ENCODE measurements at places on chromosomes 1 and 21.

- no peak for DNase-seq
Measured at GRCh38 chr1:229025576-229025975, 245.3 kb upstream of the RAB4A start.

- DNase-seq = no peak
Measured at GRCh38 chr1:205310976-205311704, 10.4 kb downstream of the NUAK2 start.

DNA sequence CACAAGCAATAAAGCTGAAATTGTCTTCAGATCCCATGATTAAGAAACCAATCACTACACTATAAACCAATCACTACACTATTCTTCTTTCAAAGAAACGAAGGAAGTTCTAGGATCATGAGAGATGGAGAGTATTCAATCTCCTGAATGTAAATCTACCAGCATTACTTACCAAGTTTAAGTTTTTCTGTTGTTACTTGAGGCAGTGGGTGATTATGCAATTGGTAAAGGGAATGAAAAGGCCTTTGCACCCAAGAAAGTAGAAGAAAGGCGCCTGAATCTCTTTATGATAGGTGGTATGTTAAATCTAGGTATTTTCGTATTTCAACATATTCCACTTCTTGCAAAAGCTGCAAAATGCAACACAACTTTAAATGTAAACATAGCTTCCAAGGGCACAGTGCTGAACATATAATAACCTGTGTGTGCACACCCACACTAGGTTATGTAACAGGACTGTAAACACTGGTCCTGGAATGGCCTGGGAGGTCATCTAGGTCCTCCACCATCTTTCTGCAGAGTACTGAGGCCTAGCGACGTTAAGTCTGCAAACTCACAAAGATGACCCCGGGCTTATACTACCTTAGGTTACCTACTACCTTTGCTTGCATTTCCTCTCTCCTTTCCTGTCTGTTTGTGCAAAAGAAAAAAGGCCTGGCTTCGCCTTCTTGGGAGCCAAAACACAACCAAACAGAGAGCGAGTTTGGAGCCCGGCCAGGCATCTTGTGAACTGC, 1.1 kb upstream of the UAP1 start:
- DNase-seq = no peak

- no peak for DNase-seq
Measured at GRCh38 chr1:206832352-206832880, 33.0 kb upstream of the IL20 start.

DNA sequence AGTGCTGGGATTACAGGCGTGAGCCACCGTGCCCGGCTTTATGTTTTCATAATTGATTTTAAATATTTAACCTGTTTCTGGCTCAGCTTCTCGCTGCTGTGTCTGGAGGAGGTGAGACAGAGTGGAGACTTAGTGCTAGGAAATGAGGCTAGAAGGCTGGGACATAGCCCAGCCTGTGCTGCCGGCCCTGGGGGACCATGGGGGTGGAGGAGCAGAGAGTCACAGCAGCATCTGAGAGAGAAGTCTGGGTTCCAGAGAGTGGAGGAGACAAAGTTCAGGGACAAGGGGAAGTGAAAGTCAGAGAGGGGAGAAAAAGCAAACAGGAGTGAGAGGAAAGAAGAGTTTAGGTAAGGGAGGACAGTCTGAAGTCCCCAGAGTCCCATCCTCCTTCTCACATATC, 71.9 kb downstream of the LHX9 start:
- DNase-seq = no peak

DNA sequence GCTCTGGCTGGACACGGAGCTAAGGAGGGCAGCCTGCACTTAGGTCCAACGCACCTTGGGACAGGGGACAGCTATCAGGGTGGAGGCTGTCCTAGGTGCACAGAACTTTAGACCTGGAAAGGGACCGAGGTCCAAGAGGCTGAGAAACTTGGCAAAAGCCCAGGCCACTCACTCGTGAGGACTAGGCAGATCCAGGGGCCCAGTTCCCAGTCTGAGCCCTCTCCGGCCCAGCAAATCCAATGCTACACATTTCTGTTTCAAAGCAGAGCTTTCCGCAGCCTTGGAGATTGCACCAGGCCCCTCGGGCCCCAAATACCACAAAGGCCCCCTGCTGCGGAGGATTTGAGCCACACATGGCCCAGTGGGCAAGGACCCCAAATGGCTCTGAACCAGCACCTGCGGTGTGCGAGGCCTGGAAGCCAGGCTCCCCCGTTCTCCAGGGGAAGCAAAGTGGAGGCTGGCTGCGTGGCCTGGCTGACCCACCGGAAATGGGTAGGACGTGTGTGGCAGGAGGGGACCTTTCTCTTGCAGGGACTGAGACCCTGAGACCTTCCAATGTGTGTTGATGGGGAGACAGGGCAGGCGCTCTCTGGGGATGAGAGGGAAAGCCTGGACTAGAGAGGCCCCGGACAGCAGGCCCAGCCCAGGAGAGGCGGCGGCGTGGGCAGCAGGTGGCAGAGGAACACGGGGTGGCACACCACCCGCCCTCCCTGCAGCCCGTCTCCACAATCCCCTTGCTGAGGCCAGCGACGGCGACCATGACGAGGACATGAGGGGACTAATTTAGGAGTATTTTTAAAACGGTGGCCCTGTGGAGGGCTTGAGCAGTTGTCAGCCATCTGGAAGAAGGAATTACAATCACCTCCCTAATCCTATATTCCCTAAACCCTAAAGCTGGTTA, 118.7 kb downstream of the CASZ1 start:
- no peak for DNase-seq

GRCh38 chr1:67888216-67889106, 55.2 kb upstream of the GNG12 start:
- no peak for DNase-seq
